Stimulated activated naive B cell treated with anti-CD40 and anti-IgM and Interleukin-4, amounts not matched to agents 10 μg/mL and 1 μg/mL and 100 μg/mL, for 72 hours (primary cell): ENCODE measurements at places on chromosomes 6 and 20.

DNA sequence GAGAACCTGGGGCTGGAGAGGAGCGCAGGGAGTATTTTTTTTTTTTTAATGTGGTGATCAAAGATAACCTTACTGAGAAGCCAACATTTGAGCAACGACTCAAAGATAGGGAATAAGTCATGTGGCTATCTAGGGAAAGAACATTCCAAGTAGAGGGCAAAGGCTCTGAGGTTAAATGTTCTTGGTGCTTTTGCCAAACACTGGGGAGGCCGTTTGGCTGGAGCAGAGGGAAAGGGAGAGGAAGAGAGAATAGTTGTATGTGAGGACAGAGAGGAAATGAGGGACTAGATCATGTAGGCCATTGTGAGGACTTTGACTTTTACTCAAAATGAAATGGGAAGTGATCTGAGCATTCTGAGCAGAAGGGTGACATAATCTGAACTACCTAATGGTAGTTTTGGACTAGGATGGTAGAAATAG, 27.8 kb downstream of the ACSS2 start:
- peaks cover 8% of the 10 kb centered on the region for H3K4me1 ChIP-seq
- no peak for DNase-seq
- no peak overlapping the region for H3K4me3 ChIP-seq
- no peaks in the 10 kb centered on the region for H3K27me3 ChIP-seq

- H3K27me3 ChIP-seq: no peaks in the 10 kb centered on the region
- no peak overlapping the region for H3K27ac ChIP-seq
- DNase-seq: no peak
- no peak overlapping the region for H3K4me3 ChIP-seq
- H3K36me3 ChIP-seq: peaks cover 19% of the 10 kb centered on the region
Measured at GRCh38 chr6:4055420-4056041, 23.4 kb downstream of the FAM217A start.

DNA sequence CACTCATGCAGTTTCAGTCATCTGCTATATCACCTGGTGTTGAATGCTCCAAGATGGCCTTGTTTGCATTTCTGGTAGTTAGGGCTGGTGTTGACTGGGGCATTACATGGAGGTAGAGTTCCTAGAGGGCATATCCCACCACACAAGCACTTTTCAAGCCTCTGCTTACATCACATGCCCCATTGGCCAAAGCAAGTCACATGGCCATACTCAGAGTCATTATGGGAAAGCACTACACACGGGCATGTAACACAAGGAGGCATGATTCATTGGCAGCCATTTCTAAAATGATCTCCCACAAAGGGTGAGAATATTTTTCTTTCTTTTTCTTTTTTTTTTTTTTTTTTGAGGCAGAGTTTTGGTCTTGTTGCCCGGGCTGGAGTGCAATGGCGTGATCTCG, 73.2 kb downstream of the TRMT6 start:
- H3K4me1 ChIP-seq: peaks cover 4% of the 10 kb centered on the region
- H3K4me3 ChIP-seq: no peak overlapping the region
- H3K27me3 ChIP-seq: peaks cover 24% of the 10 kb centered on the region
- no peak for DNase-seq
- H3K27ac ChIP-seq: no peak overlapping the region
- H3K36me3 ChIP-seq: no peaks in the 10 kb centered on the region

- H3K4me1 ChIP-seq: peaks cover 21% of the 10 kb centered on the region
- no peak overlapping the region for H3K4me3 ChIP-seq
- H3K36me3 ChIP-seq: no peaks in the 10 kb centered on the region
- peaks cover 25% of the 10 kb centered on the region for H3K27me3 ChIP-seq
Measured at GRCh38 chr6:40759838-40760237, 172.7 kb upstream of the LRFN2 start.

- no peaks in the 10 kb centered on the region for H3K36me3 ChIP-seq
- H3K27me3 ChIP-seq: peaks cover 19% of the 10 kb centered on the region
- H3K27ac ChIP-seq: no peak overlapping the region
- no peak overlapping the region for H3K4me3 ChIP-seq
- no peaks in the 10 kb centered on the region for H3K4me1 ChIP-seq
- no peak for DNase-seq
Measured at GRCh38 chr6:3518356-3519190, 61.7 kb upstream of the SLC22A23 start.

DNA sequence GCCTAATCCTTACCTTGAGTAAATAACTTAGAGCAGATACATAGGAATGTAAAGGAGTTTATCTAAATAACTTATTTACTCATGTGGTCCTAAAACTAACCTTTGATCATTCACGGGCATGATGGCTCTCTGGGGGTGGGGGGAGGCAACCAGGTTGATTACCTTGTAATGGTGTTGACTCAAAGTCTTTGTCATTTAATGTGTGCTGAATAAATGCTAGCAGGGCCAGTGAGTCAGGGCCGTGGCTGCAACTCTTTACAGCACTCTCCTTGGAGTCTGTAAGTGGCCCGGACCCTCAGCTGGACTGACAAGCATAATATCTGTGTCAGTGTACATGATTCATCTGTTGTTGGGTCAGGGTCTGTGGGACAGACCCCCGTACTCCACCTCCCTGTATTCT, 203.0 kb downstream of the EPM2A start:
- H3K4me1 ChIP-seq: no peaks in the 10 kb centered on the region
- no peak for DNase-seq
- no peak overlapping the region for H3K27ac ChIP-seq
- H3K4me3 ChIP-seq: no peak overlapping the region

DNA sequence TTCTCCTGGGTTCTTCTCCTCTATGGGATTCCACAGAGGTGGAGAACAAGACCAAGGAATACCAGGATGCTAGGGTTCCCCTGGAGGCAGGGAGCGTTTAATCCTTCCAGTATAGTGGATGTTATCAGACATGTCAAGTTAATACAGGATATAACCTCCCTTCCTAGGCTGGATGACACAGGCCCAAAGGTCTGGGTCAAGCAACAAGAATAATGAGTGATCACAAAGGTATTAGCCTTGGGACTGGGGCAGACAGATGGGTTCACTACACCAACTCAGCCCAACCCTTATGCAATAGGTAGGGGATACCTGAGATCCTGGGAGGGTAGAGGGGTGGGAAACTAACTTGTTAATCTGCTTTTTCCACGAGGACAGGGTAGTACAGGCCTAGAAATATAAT, 690.3 kb downstream of the HTR1B start:
- DNase-seq: no peak
- no peak overlapping the region for H3K27ac ChIP-seq
- H3K4me3 ChIP-seq: no peak overlapping the region
- no peaks in the 10 kb centered on the region for H3K4me1 ChIP-seq
- no peaks in the 10 kb centered on the region for H3K27me3 ChIP-seq

DNA sequence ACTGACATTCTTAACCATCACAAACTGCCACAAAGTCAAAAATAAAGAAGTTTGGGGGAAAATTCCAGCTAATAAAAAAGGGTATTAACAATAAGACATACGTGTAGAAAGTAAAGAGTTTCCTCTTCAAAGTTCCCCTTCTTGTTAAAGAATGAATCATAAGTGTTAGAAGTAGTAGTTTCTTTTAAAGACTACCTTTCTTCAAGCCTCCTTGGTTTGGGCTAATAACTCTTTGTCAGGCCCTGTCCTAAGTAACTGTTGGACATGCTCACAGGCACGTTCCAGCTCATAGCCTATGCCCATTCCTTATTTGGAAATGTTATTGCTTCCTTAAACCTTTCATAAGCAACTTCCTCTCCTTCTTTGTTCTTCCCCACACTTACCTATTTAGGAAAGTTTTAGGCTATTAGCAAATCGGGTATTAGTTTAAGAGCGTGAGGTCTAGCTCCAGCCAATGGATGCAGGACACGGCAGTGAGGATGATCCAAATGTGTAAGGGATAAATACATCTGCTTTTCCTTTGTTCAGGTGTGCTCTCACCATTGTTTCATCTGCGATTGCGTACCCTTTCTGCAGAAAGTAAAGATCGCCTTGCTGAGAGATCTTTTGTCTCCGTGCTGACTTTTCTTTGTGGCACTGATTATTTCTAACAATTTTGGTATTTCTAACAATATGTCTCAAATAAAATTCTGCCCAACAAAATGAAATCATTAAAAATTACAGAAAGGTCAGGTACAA, 64.9 kb downstream of the CHD6 start:
- H3K27ac ChIP-seq: peak overlapping the region; percentile 83
- peak overlapping the region; percentile 17 for H3K4me3 ChIP-seq
- peaks cover 23% of the 10 kb centered on the region for H3K4me1 ChIP-seq
- peaks cover 12% of the 10 kb centered on the region for H3K36me3 ChIP-seq
- H3K27me3 ChIP-seq: no peaks in the 10 kb centered on the region

DNA sequence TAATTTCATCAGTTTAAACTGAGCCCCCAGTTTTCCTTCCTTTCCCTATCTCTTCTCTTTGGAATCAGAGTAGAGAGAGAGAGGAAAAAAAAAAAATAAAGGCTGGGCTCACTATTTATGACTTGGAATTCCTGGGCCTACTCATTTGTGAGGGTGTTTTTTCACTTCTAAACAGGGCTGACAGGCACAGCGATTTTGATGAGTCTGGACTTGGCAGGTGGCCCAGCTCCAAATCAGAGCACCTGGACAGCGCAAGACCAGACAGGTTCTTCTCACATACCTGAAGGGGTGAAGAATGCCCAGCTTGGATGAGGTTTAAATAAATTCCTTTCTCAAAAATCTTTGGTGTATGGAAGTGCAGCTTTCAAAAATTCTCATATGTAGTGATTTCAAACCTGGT, 122.2 kb downstream of the KIF13A start:
- no peak overlapping the region for H3K4me3 ChIP-seq
- no peak overlapping the region for H3K27ac ChIP-seq
- no peaks in the 10 kb centered on the region for H3K27me3 ChIP-seq
- no peaks in the 10 kb centered on the region for H3K36me3 ChIP-seq

- no peak for DNase-seq
- no peaks in the 10 kb centered on the region for H3K4me1 ChIP-seq
- H3K27me3 ChIP-seq: peaks cover 7% of the 10 kb centered on the region
Measured at GRCh38 chr20:59623583-59623982, 19.2 kb downstream of the PHACTR3 start.

GRCh38 chr6:169162752-169163407, 90.8 kb downstream of the THBS2 start:
- peaks cover 5% of the 10 kb centered on the region for H3K27me3 ChIP-seq
- H3K27ac ChIP-seq: no peak overlapping the region
- H3K4me3 ChIP-seq: no peak overlapping the region
- H3K4me1 ChIP-seq: no peaks in the 10 kb centered on the region

GRCh38 chr6:151974061-151974617, 166.7 kb downstream of the ESR1 start:
- H3K36me3 ChIP-seq: no peaks in the 10 kb centered on the region
- H3K27ac ChIP-seq: no peak overlapping the region
- no peaks in the 10 kb centered on the region for H3K4me1 ChIP-seq
- no peak overlapping the region for H3K4me3 ChIP-seq

GRCh38 chr6:159180001-159180400, 10.8 kb downstream of the FNDC1 start:
- no peak overlapping the region for H3K4me3 ChIP-seq
- DNase-seq: no peak
- no peaks in the 10 kb centered on the region for H3K36me3 ChIP-seq

DNA sequence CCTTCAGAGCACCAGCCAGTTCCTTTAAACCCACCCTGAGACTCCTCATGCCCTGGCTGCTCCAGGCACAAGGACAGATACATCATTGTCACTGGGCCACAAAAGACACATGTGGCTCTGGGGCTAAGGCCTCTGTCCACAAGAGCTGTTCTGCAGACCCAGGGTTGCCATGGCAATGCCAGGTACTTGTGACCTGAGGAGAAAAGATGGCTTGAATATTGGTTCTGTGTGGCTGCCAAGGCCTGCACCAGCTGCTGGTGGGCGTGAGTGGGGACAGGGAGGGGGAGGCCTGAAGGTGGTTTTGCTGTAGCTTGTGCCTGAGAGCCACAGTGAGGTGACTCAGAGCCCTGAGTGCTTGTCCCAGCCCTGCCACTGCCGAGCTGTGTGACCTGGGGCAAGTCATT, 31.8 kb downstream of the SAYSD1 start:
- H3K4me3 ChIP-seq: no peak overlapping the region
- H3K27ac ChIP-seq: no peak overlapping the region

- no peaks in the 10 kb centered on the region for H3K36me3 ChIP-seq
- no peak overlapping the region for H3K4me3 ChIP-seq
- H3K27ac ChIP-seq: no peak overlapping the region
- no peaks in the 10 kb centered on the region for H3K4me1 ChIP-seq
- no peak for DNase-seq
- peaks cover 16% of the 10 kb centered on the region for H3K27me3 ChIP-seq
Measured at GRCh38 chr20:4332121-4332860, 316.9 kb upstream of the RNF24 start.

GRCh38 chr6:16633961-16634360, 127.3 kb downstream of the ATXN1 start:
- H3K27me3 ChIP-seq: no peaks in the 10 kb centered on the region
- peaks cover 17% of the 10 kb centered on the region for H3K4me1 ChIP-seq
- no peak overlapping the region for H3K4me3 ChIP-seq
- peaks cover 43% of the 10 kb centered on the region for H3K36me3 ChIP-seq

GRCh38 chr20:44843876-44844275, 33.5 kb upstream of the RIMS4 start:
- H3K27ac ChIP-seq: no peak overlapping the region
- no peaks in the 10 kb centered on the region for H3K4me1 ChIP-seq
- H3K36me3 ChIP-seq: no peaks in the 10 kb centered on the region
- H3K4me3 ChIP-seq: no peak overlapping the region

- H3K36me3 ChIP-seq: no peaks in the 10 kb centered on the region
- DNase-seq: no peak
- H3K27ac ChIP-seq: peak overlapping the region; percentile 82
- H3K4me1 ChIP-seq: peaks cover 45% of the 10 kb centered on the region
- H3K27me3 ChIP-seq: no peaks in the 10 kb centered on the region
Measured at GRCh38 chr20:59145924-59146779, 17.5 kb upstream of the ZNF831 start.

GRCh38 chr20:2603816-2604505, 48.5 kb upstream of the NOP56 start:
- peaks cover 5% of the 10 kb centered on the region for H3K36me3 ChIP-seq
- H3K4me3 ChIP-seq: no peak overlapping the region
- H3K4me1 ChIP-seq: no peaks in the 10 kb centered on the region
- H3K27me3 ChIP-seq: peaks cover 26% of the 10 kb centered on the region

DNA sequence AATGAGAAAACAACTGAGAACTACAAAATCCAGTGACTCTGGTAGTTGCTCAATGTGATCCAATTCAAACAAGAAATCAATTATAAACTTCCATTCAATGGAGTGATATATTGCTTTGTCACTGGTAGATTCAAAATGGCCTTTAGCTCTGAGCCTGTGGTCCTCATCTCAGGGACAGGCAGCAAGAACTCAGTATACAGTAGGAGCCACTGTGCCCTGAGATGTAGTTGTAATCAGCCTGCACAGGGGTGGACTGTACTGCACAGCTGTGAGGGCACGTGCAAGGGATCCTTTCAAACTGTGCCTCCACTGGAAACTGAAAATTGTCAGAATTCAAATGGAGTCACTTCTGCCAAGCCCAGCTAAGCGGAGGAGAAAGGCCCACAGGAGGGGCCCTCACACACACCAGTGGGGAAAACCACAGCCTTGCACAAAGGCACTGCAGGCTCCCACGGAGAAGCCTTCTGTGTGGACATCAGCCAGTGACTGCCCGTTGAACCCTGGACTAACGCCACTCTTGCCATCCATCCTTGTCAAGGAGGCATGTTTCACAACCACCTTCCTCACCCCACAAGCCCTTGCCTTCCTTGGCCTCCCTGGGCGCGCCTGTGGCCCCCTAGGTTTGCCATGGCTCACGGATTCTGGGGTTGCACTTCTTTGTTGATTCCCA, 186.7 kb downstream of the SMOC2 start:
- no peaks in the 10 kb centered on the region for H3K27me3 ChIP-seq
- no peak overlapping the region for H3K4me3 ChIP-seq
- no peak overlapping the region for H3K27ac ChIP-seq
- no peaks in the 10 kb centered on the region for H3K36me3 ChIP-seq

- H3K27ac ChIP-seq: no peak overlapping the region
- peak; percentile 27 for DNase-seq
- H3K27me3 ChIP-seq: no peaks in the 10 kb centered on the region
- no peak overlapping the region for H3K4me3 ChIP-seq
- H3K4me1 ChIP-seq: peaks cover 19% of the 10 kb centered on the region
- peaks cover 50% of the 10 kb centered on the region for H3K36me3 ChIP-seq
Measured at GRCh38 chr20:49888212-49889000, 26.9 kb downstream of the SPATA2 start.
